T-helper 22 cell (primary cell): ENCODE measurements at places on chromosomes 2 and 18.

DNA sequence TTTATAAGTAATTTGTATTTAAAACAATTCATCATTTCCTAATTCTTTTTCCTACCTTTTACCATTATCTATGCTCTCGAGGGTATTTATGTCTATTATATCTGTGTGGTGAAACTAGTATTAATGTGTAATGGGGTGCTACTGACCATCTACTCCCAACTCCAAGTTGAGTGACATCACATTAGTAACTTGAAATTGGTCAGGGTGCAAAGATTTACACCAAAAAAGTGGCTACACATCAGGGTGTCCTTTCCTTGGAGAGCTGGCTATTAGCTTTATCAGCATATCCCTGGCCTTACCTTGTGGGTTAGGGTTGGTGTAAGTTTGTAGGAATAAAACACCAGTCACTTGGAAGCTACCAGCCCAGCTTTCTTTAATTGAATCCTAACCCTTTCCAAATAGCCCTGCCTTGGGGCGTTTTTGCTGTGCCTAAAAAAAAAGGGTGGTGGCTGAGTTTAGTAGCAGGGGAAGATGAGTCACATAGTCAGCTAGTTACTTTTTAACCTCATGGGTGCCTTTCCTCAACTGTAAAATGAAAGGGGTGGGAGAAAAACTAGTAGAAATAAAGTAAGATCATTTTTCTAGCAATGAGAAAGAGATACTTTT lies 14.0 kb downstream of the ANXA4 start:
- no peak for DNase-seq

DNA sequence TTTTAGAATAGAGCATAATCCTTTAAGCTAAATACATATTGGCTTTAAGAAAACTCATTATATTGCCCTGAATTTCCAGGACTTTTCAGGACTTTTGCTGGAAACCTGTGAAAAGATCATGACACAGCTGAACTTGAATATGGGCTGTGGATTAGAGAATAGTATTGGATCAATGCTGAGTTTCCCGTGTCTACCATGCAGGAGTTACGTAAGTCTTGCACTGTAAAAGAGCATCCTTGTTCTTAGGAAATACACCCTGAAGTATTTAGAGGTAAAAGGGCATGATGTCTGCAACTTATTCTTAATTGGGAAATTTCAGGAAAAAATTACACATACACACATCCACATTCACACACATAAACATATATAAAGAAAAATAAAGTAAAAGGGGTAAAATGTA lies 82.1 kb downstream of the ZFP36L2 start:
- no peak for DNase-seq

DNA sequence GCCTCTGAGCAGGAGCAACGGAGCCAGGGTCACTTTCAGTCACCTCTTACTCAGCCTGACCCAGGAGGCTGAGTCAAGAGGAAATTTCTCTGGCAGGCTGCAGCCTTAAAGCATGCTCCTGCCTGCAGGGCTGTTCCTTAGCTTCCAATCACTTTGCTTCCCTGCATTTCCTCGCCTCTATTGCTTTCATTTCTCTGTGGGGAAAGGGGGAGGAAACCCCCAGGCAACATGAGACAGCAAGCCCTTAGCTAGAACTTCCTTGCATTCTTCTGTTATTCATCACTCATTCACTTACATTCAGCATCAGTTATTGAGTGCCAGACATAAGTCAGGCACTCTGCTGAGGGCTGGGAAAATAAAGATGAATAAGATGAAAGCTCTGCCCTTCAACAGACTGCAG lies 13.0 kb downstream of the XDH start:
- no peak for DNase-seq

DNA sequence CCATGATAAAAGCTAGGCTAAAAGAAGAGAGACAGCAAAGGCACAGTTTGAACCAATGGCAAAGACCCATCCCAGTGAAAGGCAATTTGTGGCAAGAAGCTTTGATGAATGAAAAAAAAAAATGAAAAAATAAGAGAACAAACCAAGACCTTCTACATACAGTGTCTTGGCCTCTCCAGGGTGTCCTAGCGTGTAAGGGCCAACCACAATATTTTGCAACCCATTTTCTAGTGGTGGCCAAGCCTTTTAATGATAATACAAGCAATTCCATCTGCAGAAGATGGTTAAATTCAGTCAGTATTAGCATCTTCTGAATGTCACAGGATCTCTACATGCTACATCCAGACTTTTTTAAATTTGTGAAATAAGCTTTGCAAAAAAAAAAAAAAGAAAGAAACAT lies 270.4 kb downstream of the LRATD1 start:
- no peak for DNase-seq

DNA sequence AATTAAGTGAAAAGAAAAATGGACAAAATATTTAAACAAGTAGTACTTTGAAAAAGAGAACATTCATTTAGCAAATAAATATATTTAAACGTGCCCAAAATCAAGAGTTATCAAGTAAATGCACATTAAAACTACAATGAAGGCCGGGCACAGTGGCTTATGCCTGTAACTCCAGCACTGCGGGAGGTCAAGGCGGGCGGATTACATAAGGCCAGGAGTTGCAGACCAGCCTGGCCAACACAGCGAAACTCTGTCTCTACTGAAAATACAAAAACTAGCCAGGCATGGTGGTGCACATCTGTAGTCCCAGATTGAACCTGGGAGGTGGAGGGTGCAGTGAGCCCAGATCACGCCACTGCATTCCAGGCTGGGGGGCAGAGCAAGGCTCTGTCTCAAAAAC lies 9.8 kb downstream of the STAM2 start:
- no peak for DNase-seq

GRCh38 chr2:120844070-120844738 lies 108.5 kb downstream of the GLI2 start:
- DNase-seq, result no peak

DNA sequence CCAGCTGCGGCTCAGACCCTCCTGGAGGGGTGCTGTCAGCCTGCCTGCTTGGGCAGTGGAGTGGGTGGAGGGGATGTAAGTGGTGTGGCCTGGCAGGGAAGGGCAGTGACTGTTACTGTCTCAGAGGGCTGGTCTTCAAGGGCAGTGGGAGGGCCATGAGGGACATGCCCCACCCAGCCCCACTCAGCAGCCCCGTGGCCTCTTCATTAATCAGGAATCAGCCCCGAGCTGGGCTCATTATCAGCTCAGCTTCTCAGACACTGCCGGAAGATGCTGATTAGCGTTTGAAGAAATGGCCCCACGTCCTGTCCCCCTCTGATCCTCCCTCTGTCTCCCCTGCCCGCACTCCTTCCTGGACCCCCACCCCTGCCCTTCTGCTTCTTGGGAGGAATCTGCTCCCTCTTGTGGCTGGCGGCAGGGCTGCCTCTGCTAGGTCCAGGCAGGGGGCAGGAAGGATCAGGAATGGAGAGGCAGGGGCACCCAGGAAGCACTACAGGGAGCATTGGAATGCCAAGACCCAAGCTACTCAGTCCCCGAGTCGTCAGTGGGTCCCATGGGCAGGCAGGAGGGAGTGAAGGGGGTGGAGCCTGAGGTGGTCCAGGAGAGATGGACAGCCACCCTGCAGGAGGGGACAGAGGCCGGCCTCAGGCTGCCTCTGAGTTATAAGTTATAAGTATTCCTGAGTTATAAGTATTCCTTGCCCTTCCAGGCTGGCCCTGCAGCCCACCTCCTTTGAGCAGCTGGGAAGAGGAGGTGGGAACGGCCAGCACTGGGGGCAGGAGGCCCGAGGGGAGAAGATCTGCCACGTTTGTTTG lies 7.0 kb downstream of the ASIC4 start:
- no peak for DNase-seq

- no peak for DNase-seq
These were observed 476.4 kb upstream of the SPHKAP start for GRCh38 chr2:228657807-228658402.

GRCh38 chr2:156411835-156412234 lies 24.3 kb upstream of the GPD2 start:
- DNase-seq, result no peak

GRCh38 chr2:26080356-26080755 lies 46.5 kb downstream of the RAB10 start:
- no peak for DNase-seq

DNA sequence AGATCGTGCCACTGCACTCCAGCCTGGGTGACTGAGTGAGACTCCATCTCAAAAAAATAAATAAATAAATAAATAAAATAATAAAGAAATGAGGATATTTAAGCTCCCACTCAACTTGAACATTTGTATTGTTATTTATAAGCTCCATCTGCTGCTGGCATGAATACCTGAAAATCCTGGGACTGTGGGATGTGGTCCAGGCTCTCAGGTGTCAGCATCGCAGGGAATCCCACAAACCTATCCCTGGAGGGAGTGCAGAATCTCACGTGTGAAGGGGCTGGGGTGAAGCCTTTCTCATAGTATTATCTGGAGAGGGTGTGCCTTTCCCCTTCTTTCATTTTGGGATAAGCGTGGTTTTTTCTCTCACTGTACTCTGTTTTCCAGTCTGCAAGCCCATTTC lies 47.4 kb upstream of the POLE4 start:
- DNase-seq, result no peak

GRCh38 chr18:72866901-72867745 lies 664 bp downstream of the NETO1 start:
- no peak for DNase-seq

GRCh38 chr2:85053802-85054201 lies 79.4 kb upstream of the TCF7L1 start:
- DNase-seq, result no peak

DNA sequence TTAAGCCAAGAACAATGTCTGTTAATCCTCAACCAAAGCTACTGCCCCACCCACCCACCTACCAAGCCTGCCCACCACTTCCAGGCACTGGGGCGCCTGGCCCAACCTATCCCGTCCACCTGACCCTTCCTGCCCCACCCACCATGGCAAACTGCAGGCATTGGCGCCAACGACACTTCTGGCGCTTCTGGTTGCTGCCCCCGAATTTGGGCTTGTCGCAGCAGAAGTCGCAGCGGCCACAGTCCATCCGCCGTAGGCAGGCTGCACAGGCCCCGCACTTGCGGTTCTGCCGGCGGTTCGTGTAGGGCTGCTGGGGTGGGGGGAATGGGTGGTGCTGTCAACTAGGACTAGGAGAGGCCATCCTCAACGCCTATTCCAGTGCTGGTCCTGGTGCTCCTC lies 7.3 kb downstream of the MBD1 start:
- DNase-seq, result no peak

DNA sequence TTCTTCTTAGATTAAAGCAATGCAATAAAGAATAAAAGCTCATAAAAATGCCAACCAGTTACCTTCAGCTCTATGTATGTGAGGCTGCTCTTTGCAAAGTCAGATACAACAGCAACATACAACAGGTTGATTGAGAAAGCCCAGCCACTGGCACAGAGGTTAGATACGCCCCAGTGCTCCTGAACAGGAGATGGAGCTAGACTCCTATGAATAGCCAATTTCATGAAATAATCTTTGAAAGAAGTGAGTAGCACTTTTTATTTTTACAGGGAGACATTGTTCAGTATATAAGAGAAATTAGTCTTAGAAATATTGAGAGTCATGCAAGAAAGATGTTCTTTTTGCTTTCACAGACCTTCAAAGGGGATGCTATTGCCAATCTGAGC lies 362.4 kb upstream of the MEX3C start:
- no peak for DNase-seq

- no peak for DNase-seq
These were observed 77.6 kb downstream of the SMIM21 start for GRCh38 chr18:75349668-75350511.

DNA sequence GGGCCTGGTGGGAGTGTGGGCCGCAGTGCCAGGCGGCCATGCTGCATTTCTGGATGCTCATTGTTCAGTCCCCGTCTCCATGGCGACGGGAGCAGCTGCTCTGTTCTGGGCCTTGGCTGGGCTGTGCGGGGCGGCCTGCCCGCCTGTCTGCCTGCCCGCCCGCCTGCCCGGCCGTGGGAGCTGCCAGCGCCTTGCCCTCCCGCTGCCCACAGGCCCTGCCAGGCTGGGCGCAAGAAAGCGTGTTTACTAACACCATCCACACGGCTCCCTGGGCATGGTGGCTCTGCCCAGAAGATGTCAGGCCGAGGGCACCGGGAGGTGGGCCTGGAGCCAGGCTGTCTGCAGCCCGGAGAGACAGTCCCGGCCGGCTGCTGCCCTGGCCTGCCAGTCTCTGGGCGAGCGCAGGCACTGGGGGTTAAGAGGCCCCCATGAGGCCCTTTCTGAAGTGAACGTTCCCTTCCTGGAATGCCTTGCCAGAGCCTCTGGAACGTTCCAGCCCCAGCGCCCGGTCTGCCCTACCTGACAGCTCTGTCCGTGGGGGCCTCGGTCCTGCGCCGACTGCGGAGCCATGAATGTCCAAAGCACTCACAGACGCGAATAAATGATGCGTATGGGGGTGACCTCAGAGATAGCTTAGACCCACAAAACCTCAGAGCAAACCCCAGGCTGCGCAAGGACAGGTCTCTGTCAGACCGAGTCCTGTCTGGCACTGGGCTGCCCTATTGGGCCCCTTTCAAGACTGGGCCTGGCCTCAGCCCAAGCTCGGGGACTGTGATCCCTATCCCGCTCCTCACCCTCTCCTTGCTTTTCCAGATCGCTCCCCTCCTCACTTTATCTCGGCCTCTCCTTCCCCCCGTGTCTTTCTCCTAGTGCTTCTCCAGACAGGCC lies 44.3 kb downstream of the MYCN start:
- DNase-seq, result no peak

GRCh38 chr2:19929226-19929625 lies 27.4 kb upstream of the TTC32 start:
- DNase-seq, result no peak

GRCh38 chr2:41027095-41027494 lies 575.2 kb upstream of the SLC8A1 start:
- no peak for DNase-seq

DNA sequence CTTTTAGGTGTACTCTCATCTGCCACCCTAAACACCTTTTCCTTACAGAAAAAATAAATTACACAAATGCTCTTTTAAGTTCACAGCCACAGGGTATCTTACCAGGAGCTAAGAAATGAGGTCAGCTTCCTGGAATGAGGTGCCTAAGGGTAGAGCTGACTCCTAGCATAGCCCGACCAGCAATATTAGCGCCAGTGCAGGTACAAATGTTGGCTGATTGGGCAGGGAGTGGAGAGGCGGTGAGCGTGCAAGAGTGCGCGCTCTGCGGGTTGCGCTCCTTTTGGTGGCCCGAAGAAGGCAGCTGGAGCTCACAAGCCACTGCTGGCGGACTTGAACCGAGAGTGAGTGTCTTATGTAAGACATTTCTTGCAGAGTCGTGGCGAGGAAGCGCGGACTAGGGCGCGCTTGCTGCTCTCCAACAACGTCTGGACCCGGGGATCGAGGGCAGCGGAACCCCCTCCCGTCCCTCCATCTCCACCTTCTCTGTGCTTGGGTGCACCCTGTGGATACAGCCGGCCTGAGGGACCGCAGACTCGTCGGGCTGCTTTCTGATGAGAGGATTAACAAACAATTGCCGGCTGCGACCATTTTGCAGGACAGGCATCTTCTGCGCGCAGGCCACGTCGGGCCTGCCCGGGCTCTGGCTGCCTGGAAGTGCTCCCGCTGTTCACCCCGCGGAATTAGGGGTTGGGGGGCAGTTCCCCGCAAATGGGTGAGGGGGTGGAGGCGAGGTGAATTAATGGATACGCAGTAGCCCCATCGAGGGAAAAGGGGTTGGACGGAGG lies 17.3 kb downstream of the BOLA3 start:
- no peak for DNase-seq

GRCh38 chr2:239181903-239182581 lies 218.8 kb downstream of the HDAC4 start:
- no peak for DNase-seq
